T-helper 17 cell (primary cell): ENCODE measurements at places on chromosomes 5 and 9.

GRCh38 chr5:76626738-76627137 lies 3.5 kb upstream of the F2RL2 start:
- peak overlapping the region; percentile 46 for H3K27ac ChIP-seq
- no peak for DNase-seq
- H3K4me3 ChIP-seq, result no peak overlapping the region

DNA sequence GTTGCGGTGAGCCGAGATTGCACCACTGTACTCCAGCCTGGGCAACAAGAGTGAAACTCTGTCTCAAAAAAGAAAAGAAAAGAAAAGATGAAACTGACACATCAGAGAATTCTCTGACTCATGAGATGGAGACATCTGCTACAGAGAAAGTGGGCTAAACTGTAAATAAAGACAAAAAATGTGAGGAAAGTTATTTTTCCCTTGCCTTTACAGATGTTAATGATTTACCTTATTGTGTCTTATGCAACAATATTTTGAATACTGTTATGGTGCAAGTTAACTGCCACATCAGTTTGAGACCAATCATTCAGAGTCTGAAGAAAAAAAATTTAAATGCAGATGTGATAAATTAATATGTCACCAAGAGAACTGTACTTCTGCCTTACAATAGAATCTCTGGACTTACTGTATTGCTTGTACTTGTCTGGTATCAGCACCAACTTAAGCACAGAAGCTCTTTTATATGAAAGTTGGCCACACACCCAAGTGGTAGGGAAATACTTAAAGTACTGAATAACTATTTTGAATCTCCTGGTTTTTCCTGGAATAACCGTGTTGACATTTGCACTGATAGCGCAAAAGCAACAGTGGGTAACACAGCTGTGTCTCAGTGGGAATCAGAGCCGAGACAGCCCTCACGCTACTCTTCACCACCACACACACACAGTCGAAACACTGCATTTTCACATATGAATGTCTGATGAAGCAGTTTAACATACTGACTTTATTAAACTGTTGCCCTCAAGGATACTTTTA lies 169.9 kb downstream of the FANCC start:
- no peaks in the 10 kb centered on the region for H3K27me3 ChIP-seq
- DNase-seq, result no peak
- no peak overlapping the region for H3K4me3 ChIP-seq
- peaks cover 5% of the 10 kb centered on the region for H3K36me3 ChIP-seq

DNA sequence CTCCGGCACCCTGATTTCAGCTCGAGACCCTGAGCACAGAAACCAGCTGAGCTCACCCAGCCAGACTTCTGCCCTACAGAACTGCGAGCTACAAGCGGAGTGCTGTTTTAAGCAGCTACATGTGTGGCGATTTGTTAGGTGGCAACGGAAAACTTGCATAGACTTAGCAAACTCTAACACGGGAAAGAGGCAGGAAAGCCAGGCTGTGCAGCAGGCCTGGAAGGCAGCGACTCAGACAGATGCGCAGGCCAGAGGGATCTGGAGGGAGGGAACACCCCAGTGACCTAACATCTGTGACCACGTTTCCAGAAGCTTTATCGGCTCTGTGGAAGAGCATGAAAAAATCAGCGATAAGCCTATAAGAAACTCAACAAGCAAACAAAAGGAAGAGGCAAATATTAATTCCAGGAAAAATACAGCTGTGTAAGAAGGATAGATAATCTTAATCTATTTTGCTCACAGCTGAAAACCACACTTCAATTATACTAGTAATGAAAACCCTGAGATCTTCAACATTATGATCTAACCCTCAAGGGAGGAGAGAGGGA lies 11.0 kb downstream of the UBAC1 start:
- no peak for DNase-seq
- no peak overlapping the region for H3K4me3 ChIP-seq
- H3K27ac ChIP-seq, result no peak overlapping the region
- H3K4me1 ChIP-seq, result peaks cover 9% of the 10 kb centered on the region
- H3K27me3 ChIP-seq, result no peaks in the 10 kb centered on the region

GRCh38 chr5:168756453-168757391 lies 177.6 kb upstream of the PANK3 start:
- H3K27me3 ChIP-seq, result peaks cover 48% of the 10 kb centered on the region
- no peak overlapping the region for H3K4me3 ChIP-seq
- H3K36me3 ChIP-seq, result no peaks in the 10 kb centered on the region
- DNase-seq, result no peak
- no peaks in the 10 kb centered on the region for H3K4me1 ChIP-seq
